NCI-H748 treated with DMSO at 0.1 percent for 48 hours (cell line): ENCODE measurements at places on chromosomes 6 and 20.
A peak's percentile ranks its signal among the peaks of the same experiment; 100 is the strongest.

GRCh38 chr6:33147807-33148666 is 44.2 kb downstream of the COL11A2 start:
- no peak for DNase-seq

GRCh38 chr6:127131275-127131674 is 12.8 kb downstream of the RSPO3 start:
- DNase-seq, result no peak

GRCh38 chr6:158329531-158329930 is 17.3 kb downstream of the TULP4 start:
- DNase-seq, result no peak

DNA sequence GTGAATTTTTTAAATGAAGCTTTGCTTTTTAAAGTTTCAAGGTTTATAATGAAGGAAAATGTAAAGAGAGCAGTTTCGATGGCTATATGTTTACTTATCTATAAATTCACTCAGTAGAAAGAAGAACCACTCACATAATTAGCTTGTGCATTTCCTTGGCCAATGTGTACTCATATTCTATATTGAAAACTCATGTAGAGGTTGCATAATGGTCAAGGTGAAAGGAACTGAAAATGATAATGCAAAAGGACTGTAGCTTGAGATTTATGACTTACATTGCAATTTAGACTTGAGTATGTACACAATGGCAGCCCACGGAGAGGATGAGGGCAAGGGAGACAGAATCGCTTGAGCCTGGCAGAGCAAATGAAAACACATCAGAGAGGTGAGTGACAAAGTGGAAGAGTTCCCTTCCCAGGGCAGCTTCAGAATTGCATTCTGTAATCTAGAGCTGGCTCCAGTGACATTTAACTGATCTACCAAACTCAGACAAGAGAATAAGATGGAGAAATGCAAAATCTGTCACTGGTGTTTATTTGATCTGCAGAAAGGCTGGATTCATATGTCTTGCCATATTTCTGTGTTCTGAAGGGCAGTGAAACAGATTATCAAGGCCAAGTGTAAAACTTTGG is 191.8 kb downstream of the TMEM200A start:
- DNase-seq, result no peak

GRCh38 chr6:1418471-1419191 is 29.3 kb downstream of the FOXF2 start:
- DNase-seq, result no peak

GRCh38 chr6:24683297-24684296 is 16.7 kb downstream of the ACOT13 start:
- DNase-seq, result no peak

GRCh38 chr20:49635166-49635565 is 67.2 kb upstream of the PTGIS start:
- no peak for DNase-seq

DNA sequence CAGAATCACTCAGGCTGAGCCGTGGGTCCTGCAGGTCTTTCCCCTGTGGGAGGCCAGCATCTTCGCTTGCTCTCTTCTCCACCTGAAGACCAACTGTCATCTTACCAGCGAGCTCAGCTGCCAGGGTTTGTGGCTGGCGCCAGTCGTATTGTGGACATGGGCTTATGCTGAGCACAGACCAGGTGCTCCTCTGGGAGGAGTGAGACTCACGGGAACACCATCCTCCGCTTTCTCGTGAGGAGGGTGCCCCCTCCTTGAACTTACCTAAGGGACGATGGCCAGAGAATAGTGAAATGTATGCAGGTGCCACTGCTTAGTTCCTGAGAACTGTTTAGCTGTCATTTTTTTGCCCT is 17.1 kb downstream of the WRNIP1 start:
- no peak for DNase-seq

DNA sequence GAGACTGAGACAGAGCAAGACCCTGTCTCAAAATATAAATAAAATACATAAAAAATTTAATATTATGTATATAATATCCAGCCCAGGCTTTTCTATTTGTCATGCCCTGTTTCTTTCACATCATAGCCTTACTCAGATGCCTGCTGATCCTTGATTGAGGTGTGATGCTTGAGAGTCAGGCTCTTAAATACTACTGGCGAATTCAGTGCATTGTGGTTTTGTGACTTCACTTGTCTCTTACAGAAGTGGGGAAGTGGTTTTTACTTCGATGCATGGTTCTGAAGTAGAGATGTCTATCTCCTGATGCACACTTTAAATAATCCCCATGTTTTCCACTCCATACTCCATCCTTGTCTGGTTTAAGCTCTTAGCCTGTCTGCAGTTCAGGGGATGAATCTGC is 29.1 kb downstream of the ASXL1 start:
- no peak for DNase-seq

GRCh38 chr20:63139356-63139755 is 76.6 kb downstream of the YTHDF1 start:
- DNase-seq, result no peak

DNA sequence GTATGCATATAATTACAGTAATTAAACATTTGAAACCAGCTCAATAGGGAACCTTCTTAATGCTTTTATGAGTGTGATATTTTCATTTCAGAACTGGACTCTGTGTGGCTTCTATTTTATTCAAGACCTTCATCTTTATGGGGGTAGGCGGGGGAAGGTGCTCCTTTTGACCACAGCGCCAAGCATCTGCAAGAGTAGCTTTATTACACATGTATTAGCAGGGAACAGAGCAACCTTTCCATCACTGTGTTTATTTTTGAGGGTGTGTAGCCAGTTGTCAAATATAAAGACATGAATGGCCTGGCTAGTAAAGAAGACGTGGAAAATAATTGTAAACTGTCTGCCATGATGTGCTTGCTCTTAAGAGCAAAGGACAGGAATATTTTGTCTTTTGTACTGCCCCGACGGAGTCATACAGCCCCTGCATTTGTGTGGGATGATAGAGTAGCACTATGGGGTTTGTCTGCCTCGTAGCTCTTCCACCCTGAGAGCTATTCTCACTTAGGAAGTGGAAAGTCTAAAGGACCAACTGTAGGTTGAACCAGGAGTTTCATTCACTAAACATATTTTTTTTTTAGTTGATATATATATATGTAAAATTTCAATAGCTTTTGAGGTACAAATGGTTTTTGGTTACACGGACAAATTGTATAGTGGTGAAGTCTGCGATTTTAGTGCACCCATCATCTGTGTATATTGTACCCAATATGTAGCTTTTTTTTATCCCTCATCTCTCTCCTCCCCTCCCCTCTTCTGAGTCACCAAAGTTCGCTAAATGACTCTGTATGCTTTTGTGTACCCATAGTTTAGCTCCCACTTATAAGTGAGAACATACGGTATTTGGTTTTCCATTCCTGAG is 91.2 kb downstream of the CARMIL1 start:
- peak; percentile 100 for DNase-seq

- no peak for DNase-seq
Observed at GRCh38 chr20:31740208-31740607, 1.1 kb downstream of the TPX2 start.

DNA sequence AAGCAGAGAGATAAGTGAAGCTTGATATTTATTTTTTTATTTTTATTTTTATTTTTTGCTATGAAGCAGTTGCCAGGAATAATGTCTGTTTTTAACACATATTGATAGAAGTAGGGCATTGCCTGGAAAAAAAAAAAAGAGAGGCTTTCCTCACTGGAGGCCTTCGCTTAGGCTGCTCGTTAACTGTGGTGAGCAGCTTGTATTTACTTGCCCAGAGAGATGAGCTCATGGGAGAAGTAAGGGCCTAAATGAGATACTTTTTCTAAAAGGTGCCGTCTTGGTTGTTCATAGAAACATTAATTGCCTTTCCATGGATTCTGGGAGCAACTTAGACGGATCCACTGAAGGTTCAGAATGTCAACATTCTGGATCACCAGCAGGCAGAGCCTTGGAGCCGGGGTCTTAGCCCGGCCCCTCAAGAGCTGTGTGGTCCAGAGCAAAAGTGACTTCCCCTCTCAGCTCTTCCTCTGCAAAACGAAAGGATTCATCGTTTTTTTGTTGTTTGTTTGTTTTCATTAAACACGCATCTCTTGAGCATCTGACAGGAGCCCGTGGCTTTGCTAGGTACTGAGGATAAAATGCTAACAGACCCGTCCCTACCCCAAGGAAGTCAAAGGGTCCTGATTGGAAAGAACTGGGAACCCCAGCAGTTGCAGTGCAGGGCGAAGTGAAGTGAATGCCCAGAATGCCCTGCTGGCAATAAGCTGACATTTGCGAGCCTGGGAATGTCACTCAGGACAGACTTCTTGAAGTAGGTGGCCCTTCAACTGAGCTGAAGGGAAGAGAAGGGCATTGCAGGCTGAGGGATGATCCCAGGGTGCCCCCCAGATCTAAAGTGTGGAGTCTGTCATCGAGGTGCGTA is 138.5 kb downstream of the ZDHHC14 start:
- DNase-seq, result no peak

- DNase-seq, result no peak
Observed at GRCh38 chr20:33909331-33909921, 84.3 kb upstream of the RALY start.

GRCh38 chr6:125046107-125046925 is 84.1 kb downstream of the RNF217 start:
- DNase-seq, result no peak

DNA sequence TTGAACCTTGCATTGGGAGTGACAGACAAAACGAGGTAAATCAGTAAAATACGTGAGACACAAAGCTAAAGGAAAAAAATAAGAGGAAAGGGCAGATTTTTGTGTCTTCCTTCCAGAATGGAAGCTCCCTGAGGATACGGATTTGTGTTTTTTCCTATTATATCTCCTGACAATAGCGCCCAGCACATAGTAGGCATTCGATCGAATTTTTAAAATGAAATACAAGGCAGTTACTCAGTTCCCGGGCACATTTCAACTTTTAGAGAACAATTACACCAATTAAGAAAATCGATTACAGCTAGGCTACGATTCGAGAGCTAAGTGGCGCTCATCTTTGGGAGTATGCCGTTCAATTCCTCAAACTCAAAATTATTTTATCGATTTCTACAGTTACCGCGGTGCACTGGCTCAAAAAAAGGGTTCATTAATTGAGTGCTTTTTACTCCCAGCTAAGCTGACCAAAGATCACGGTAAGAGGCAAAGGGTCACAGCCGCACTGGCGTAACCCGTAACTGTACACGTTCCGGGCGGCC is 443 bp downstream of the RMND1 start:
- peak; percentile 66 for DNase-seq

- no peak for DNase-seq
Observed at GRCh38 chr6:25329982-25330381, 50.8 kb downstream of the CARMIL1 start.

DNA sequence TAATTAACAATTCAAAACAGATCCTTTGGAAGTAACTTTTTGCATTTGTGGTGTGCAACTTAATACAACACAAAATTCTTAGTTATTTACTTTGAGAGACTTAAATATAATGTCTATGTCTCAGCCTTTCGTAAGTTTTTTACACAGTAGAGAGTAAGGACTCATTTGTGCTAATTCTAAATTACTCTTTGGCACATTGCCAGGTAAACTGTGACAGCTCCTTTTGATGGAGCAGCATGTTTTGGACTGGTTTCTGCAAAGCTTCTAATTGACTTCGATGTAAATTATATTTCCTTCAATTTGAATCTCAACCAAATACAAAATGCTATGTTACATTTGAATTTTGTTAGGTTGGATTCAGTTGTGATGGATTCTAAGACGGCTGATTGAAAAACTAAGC is 450.7 kb upstream of the OPRM1 start:
- no peak for DNase-seq

GRCh38 chr6:157974967-157975366 is 6.7 kb upstream of the SYNJ2 start:
- DNase-seq, result peak; percentile 9

DNA sequence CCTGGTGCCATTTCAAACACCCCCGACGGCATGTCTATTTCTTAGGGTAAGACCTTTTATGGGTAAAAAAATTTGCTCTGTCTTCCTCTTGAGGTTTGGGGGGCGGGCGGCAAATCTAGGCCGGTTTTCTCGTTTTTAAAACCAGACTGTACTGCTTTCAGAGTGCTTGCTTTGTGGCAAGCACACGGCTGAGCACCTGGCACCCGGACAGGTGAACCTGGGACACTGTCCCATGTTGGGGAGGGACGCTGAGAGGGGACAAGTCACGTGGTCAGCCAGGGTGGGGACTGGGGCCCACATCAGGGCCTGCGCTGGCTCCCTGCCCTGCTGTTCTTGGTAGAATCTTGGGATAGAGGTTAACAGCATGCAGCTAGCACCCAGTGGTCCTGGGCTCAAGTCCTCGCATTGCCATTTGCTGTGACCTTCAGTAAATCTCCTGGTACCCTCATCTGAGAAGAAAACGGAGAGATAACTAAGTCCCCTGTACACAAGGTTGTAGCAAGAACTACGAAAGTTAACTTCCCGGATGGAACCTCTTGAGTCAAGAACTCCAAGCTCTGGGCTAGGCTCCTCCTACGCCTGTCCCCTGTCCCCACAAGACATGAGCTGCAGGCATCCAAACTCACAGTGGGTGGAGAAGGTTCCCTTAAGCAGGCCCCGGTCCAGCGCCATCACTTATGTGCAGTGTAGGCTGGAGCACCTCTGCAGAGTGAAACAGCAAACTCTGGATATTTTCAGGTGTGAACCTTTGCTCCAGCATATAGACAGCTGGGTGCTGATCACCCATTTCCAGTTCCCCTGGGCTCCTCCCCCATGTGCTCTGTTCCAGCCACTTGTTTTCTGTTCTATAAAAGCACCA is 41.7 kb downstream of the PMEPA1 start:
- no peak for DNase-seq

GRCh38 chr6:133241086-133241900 is at the start of gene EYA4:
Gene EYA4 (plus strand): TSS chr6:133241357. CDS start chr6:133274781, 33,424 bp downstream.
- DNase-seq, result peak; percentile 19

- DNase-seq, result no peak
Observed at GRCh38 chr20:59632541-59633113, 28.3 kb downstream of the PHACTR3 start.

GRCh38 chr6:2746557-2747061 is 4.1 kb downstream of the MYLK4 start:
- DNase-seq, result no peak

DNA sequence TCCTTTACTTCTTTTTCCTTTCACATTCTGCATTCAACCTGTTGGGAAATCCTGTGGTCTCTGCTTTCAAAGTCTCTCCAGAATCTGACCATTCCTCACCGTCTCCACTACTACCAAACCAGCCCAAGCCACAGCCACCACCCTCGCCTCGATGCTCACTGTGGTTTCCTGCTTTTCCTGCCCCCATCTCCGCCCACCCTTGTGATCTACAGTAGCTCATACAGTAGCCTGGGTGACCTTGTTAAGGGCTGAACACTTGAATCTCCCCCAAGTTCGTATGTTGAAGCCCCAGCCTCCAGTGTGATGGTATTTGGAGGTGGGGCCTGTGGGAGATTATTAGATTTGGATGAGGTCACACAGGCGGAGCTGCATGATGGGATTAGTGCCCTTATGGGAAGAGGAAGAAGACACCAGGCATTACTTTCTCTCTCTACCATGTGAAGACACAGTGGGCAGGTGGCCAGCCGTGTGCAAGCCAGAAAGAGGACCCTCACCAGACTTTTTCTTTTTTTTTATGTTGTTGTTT is 189.0 kb upstream of the UST start:
- no peak for DNase-seq

DNA sequence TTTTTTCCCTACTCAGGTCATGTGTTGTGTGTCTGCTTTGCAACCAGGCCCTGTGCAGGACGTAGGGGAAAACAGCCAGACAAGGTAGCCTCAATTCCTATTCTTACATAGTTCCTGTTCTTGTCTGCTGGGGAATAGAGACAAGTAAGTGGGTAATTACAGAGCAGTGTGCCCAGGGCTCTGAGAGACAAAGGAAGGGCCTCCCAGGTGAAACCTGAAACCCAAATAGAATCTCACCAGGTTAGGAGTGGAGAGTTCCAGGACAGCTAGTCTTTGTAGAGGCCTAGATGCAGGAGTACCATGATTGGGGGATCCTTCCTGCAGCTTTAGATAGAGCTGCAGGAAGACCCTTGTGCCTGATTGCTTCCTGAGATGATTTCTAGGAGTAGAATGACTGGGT is 48.4 kb downstream of the DHX35 start:
- DNase-seq, result peak; percentile 39
